ENCODE measurements at places on chromosomes 6 and 20.

DNA sequence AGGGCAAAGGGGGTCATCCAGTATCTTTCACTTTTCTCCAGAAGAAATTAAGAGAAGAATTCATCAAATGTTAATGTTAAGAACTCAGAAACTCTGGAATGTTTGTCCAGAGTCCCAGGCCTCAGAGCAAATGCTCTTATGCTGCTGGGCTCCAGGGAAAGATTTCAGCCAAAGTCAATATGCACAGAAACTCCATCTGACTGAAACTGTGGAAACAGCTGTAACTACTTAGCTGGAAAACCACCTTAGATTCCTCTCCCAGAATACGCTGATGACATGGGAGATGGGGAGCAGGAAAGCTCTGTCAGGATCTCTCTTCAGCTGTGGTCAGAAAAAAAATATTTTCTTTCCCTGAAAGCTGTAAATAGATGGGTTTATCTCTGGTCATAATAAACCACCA lies 559.6 kb downstream of the RFPL4B start:
- no peak for DNase-seq

- peak; percentile 94 for DNase-seq
Observed at GRCh38 chr6:27479319-27480182, 6.6 kb upstream of the ZNF184 start.

GRCh38 chr6:14350210-14350609 lies 232.6 kb downstream of the CD83 start:
- DNase-seq: no peak

DNA sequence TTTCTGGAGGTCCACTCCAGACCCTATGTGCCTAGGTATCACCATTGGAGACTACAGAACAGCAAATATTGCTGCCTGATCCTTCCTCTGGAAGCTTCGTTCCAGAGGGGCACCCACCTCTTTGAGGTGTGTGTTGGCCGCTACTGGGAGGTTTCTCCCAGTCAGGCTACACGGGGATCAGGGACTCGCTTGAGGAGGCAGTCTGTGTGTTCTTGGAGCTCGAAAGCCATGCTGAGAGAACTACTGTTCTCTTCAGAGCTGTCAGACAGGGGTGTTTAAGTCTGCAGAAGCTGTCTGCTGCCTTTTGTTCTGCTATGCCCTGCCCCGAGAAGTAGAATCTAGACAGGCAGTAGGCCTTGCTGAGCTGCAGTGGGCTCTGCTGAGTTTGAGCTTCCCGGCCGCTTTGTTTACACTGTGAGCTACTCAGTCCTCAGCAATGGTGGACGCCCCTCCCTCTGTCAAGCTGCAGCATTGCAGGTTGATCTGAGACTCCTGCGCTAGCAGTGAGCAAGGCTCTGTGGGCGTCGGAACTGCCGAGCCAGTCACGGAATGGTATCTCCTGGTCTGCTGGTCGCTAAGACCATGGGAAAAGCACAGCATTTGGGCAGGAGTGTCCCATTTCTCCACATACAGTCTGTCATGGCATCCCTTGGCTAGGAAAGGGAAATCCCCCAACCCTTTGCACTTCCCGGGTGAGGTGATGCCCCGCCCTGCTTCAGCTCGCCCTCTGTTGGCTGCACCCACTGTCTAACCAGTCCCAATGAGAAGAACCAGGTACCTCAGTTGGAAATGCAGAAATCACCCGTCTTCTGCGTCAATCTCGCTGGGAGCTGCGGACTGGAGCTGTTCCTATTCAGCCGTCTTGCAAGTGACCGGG lies 32.5 kb upstream of the ASCC3 start:
- DNase-seq: no peak
